ENCODE measurements at places on chromosomes 6 and 20. TPM values are rescaled to one million over a fixed set of nuclear protein-coding genes. Genes with fewer than 3 reads are reported as not detected.

Gene ETV7
- not detected for total RNA-seq

Gene CCN6
- not detected for total RNA-seq

DNA sequence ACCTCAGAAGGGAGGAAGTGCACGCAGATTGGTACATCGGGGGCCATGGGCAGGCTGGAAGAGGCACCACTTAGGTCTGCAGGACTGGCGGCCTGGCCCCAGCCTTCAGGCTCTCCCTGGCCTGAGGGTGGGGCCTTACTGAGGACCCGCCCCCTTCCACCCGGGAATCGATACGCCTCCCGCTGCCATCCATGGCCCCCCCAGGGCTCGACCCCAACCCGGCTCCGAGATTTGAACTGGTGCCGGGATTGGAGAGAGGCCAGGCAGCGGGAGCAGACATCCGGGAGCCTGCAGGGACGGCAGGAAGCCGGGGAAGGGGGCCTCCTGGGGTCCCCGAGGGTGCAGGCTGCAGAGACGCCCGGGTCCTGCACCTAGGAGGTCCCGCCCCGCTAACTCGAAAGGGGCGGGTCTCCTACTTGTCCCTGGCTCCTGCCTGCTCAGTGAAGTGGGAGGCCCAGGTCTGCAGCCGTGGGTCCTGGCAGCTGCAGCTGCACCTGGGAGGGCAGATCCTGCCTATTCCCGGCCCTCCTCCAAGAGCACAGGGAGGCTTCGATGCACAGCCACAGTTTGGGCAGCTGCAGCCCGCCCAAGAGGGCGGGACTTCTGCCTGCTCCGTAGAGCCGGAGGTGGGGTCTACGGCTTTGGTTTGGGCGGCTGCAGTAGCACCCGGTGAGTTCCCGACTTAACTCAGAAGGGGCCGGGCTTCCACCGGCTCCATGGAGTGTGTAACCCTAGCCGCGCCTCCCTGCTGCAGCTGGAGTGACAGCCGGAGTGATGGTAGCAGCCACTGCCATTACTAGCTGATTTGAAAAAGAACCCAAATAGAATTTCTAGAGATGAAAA is 35.2 kb upstream of the TBC1D22B start:
- peak overlapping the region; percentile 32 for H3K27ac ChIP-seq
- DNase-seq = peak; percentile 96
- no peaks in the 10 kb centered on the region for H3K27me3 ChIP-seq
- no peaks in the 10 kb centered on the region for H3K36me3 ChIP-seq

GRCh38 chr6:49966334-49966733 is 2.4 kb upstream of the DEFB114 start:
- H3K36me3 ChIP-seq = no peaks in the 10 kb centered on the region
- H3K27ac ChIP-seq = no peak overlapping the region
- H3K4me3 ChIP-seq = no peak overlapping the region

- no peaks in the 10 kb centered on the region for H3K27me3 ChIP-seq
- peak; percentile 56 for DNase-seq
- H3K36me3 ChIP-seq = peaks cover 7% of the 10 kb centered on the region
- peaks cover 40% of the 10 kb centered on the region for H3K4me1 ChIP-seq
- H3K4me3 ChIP-seq = no peak overlapping the region
Observed at GRCh38 chr6:158629367-158630221, 14.9 kb downstream of the DYNLT1 start.

DNA sequence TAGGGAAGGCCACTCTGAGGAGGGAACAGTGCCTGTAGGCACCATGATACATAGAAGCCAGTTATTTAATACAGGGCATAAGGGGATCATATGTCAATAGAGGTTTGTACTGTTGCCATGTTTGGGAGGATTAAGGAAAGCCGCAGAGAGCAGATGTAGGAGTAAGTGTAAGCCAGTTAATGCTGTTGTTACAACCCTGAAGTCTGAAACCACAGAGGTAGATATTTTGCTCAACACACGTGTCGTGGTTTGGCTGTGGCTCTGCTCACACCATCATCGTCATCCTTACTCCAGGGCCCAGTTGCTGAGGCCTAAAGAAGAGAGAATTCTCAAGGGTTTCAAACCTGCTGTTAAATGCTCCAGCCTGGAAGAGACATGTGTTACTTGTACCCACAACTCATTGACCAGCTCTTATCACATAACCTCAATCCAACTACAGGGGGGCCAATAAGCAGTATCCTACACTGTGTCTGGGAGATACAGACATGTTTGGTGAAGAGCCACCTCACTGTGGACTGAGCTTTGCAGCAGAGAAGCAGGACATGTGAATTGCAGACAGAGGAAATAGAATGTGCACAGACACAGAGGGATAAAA is 31.0 kb upstream of the PSMF1 start:
- no peak overlapping the region for H3K27ac ChIP-seq
- no peaks in the 10 kb centered on the region for H3K36me3 ChIP-seq
- DNase-seq = no peak
- no peak overlapping the region for H3K4me3 ChIP-seq
- H3K4me1 ChIP-seq = no peaks in the 10 kb centered on the region

DNA sequence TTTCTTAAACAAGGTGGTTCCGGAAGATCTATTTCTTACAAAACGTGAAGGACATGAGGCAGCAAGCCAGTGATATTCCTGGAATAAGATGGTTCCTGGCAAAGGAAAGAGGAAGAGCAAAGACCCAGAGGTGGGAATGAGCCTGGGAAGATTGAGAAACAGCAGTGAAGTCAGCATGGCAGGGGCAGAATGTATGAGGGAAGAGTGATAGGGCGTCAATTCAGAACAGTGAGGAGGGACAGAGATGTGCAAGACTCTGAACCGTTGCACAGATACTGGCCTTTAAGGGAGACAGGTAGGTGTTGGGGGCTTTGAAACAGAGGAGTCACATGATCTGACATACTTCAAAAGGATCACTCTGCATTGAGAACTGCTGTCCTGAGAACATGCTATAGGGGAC is 338.3 kb downstream of the CBLN4 start:
- DNase-seq = no peak
- no peaks in the 10 kb centered on the region for H3K27me3 ChIP-seq
- H3K4me3 ChIP-seq = no peak overlapping the region
- no peaks in the 10 kb centered on the region for H3K36me3 ChIP-seq
- H3K4me1 ChIP-seq = no peaks in the 10 kb centered on the region
